ENCODE measurements at places on chromosomes 11 and 22.
A peak's percentile ranks its signal among the peaks of the same experiment; 100 is the strongest.

DNA sequence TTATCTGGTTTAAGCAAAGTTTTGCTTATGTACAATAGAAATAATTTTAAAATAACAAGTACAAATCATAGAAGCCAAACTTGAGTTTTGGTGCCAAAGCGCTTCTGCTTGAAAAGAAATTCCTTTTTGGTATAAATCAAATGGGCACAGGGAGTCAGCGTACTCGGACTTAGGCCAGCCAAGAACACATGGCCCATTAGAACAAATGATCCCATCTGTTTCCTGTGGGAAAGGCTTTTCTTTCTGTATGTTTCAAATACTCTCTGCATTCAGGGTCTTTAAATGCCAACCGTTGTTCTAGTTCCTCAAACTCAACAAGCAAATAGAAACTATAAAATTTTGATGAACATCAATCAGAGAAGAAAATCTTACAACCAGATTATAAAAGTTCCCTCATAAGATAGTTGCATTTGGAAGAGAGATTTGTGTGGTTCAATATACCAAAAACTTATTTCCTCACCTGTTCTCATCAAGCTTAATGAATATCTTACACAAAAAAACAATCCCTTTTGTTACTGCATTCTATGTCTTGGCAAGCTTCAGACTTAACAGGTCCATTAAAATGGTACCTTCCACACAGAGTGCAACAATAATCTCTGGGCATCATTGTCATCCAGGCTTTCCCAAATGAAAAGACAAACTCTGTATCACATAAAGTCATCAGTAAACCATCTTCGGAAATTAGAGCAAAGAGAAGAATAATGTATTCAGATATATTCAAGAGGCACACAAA, 739.8 kb upstream of the API5 start:
- DNase-seq: no peak

DNA sequence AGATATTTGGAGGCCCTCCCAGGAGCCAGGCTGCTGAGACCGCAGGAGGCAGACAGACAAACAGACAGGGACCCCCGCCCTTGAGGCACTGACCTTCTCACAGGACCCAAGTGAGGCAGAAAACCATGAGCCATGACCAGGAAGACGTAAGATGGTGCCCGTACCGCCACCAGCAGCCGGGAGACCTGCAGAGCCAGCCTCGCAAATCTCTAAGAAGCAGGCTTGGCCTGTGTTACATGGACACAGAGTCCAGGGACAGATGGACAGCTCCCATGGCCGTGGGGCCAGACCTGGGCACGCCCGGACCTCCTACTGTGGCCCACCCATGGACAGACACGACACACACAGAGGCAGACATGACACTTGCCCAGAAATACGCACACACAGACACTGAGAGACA, 30.7 kb upstream of the TOLLIP start:
- no peak for DNase-seq

GRCh38 chr11:569158-569885, 6.9 kb upstream of the PHRF1 start:
- DNase-seq: no peak

DNA sequence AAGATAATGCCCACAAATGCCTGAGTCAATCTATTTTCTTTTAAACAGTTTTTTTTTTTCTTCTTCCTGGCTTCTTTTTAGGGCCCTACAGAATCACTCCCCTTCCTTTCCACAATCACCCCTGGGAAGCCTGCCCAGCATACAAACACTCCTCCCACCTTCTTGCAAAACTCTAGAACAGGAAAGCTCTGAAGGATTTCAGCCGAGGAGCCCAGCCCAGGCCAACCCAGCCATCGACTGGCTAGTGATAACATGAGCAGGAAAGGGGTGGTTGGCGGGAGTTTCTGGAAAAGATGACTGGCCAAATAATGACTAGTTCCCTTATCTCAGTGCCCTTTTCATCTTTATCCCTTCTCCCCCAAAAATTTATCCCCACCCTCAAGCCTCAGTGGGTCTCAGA, 68.2 kb downstream of the USP35 start:
- peak; percentile 62 for DNase-seq

DNA sequence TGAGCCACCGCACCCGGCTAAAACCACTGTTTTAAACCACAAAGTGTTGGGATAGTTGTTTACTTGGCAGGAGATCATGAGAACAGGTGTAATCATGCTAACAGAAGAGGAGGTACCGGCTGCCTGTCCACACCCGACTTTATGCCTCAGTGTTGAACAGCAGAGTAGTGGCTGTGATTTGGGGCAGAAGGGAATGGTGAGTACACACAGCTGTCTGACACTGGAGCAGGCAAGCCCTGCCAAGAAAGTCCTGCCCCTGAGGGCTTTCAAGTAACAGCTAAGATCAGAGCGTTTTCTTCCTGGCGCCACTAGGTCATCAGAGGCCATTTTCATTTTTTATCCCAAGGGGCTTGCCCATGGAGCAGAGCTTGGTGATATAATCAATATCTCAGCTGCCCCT, 8.1 kb downstream of the CDKN1C start:
- no peak for DNase-seq

GRCh38 chr11:7571640-7572000, 57.8 kb downstream of the PPFIBP2 start:
- DNase-seq: no peak

- no peak for DNase-seq
These were observed 47.3 kb downstream of the RELT start for GRCh38 chr11:73423506-73423905.

GRCh38 chr11:131217313-131218310, 152.8 kb upstream of the NTM start:
- no peak for DNase-seq

DNA sequence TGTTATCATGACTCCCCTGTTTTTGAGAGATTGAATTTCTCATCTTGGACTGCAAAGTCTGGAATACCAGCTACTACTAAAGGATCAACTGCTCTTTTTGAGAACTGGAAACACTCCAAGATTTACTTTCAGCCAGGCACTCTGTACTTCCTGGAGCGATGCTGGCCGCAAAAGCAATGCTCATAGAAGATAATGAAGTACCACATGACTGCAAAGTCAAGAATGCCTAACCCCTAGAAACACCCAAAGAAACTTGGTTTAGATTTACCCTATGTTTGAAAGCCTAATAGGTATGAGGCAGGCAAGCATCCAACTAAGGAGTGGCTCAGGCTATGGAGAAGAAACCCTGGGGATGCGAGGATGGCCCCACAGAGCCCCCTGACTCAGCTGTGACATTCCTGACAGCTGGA, 47.7 kb upstream of the ARHGAP20 start:
- peak; percentile 46 for DNase-seq

DNA sequence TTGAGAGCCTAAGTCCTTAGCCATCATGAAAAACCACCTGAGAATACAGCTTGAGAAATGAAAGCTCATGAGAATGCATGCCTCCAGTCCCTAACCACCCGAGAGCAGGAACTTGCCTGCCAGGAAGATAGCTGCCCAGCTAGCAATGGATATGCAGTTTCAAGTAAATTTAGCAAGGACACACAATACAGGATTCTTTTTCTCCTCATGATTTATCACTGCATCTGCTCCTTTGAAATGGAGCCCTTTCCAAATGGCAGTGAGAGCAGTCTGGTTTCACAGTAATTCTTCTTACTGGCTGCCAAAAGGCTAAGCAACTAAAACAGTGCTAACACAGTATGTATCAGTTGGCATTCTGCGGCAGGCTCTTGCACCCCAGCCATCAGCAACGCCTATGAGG, 109.9 kb downstream of the MICAL3 start:
- DNase-seq: no peak

- DNase-seq: no peak
These were observed 5.2 kb upstream of the BID start for GRCh38 chr22:17779286-17780115.

- DNase-seq: no peak
These were observed 2.9 kb downstream of the POU2AF3 start for GRCh38 chr11:111301004-111301841.

Data from non-pigmented ciliary epithelial cell (primary cell).